Right lung (tissue), 10 donors: ENCODE measurements at places on chromosomes 6 and 20. TPM values are rescaled to one million over a fixed set of nuclear protein-coding genes. Genes with fewer than 3 reads are reported as not detected.

The LPA gene
- 0.22 TPM for polyA plus RNA-seq

DNA sequence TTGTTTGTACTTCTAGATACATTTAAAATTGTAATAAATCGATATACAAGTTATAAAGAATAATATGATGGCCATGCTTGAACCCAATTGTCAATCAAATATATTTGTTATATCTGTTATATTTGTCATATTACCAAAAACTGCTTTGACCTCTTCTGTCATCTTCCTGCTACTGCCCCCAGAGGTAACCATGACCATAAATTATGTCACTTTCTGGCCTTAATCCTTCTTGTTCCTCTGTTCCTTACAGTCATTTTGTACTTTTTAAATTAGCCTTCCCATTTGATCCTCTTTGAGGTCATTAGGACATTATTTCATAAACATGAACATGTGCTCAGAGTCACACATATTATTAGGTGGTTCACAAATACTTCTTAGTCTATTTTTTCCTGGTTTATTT lies 124.7 kb downstream of the HFE start:
- no peak for DNase-seq

- no peak for DNase-seq
These were observed 211.4 kb upstream of the ZFP64 start for GRCh38 chr20:52402950-52403349.

DNA sequence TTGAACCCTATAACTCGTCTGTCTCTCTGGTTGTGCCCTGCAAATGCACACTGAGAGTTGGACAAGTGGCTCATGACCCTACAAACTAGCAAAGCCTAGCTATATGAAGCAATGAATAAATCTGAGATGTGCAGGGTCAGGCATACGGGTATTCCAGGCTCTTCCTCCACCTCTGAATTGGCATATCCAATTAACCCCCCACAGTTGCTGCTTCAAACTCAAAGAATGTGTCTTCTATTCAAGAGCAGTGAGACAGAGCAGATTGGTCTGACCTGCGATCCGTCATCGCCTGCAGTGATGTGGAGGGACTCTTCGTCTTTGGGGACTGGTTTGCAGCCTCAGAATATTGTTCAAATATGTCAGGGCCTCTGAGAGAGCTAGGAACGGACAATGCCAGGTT lies 59.8 kb downstream of the LAMP5 start:
- no peak for DNase-seq

The RAB32 gene
- 19.3 TPM for polyA plus RNA-seq

- no peak for DNase-seq
These were observed 18.0 kb upstream of the PI3 start for GRCh38 chr20:45156713-45157112.

- no peak for DNase-seq
These were observed 110.6 kb upstream of the FUT9 start for GRCh38 chr6:95905132-95905531.

- no peak for DNase-seq
These were observed 52.5 kb downstream of the HLA-A start for GRCh38 chr6:29994826-29995225.
